GM12891 (cell line): ENCODE measurements at places on chromosomes 4 and X.

- no peak for DNase-seq
These were observed 475.0 kb upstream of the PCDH7 start for GRCh38 chr4:30245140-30245539.

- DNase-seq, result no peak
These were observed 231.4 kb downstream of the ANKRD50 start for GRCh38 chr4:124481123-124481522.

- no peak for DNase-seq
These were observed 53.2 kb downstream of the HMGB2 start for GRCh38 chr4:173280998-173281397.

DNA sequence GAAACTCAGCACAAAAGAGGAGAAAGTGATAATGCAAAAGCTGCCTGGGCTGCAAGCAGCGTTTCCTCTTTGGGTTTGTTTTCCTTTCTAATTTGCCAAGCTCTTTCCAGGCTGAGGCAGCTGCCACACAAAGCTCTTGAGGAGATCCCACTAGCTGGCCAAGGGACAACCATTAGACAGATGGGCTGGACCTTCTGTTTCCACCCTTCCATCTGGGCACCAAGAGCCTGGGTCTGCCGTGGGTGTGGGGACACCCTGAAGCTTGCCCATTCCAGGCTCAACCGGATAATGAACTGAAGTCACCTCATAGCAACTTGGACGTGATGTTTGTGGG lies 194.6 kb upstream of the C1QTNF7 start:
- no peak for DNase-seq

- DNase-seq, result no peak
These were observed 146.4 kb upstream of the EDNRA start for GRCh38 chr4:147334478-147334877.

GRCh38 chr4:139785356-139785755 lies 119.7 kb downstream of the MGST2 start:
- no peak for DNase-seq
